Activated CD8-positive, alpha-beta memory T cell treated with anti-CD3 and anti-CD28 coated beads for 24 hours (primary cell): ENCODE measurements at places on chromosomes 1 and 21.

- DNase-seq = no peak
These were observed at the start of gene ACTA1 for GRCh38 chr1:229434005-229434640. ACTA1 (minus strand) TSS chr1:229434094; CDS start chr1:229433115, 979 bp downstream.

- DNase-seq = no peak
These were observed 27.6 kb downstream of the WNT4 start for GRCh38 chr1:22115286-22115685.

- DNase-seq = no peak
These were observed 5.8 kb downstream of the KIAA1614 start for GRCh38 chr1:180918519-180918918.

DNA sequence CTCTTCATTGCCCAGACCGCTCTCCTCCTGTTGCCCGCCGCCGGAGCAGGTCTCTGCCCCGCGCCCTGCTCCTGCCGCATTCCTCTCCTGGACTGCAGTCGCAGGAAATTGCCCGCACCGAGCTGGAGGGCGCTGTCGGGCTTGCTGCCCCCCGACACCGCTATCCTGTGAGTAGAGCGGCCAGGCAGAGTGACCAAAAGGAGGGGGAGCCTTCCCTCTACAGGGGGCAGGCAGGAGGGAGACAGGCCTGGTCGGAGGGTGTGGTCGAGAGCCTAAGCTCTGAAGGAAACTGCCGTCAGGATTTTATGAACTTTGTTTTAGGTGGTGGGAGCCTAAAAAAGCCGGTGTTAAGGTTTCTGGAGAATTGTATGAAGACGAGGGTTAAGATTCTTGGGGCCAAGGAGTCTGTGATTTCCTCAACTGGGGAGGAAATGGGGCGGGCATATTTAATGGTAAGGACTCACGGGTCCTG lies 517 bp downstream of the LRIG2 start:
- no peak for DNase-seq

- no peak for DNase-seq
These were observed 30.8 kb downstream of the TRIM67 start for GRCh38 chr1:231192620-231193163.

DNA sequence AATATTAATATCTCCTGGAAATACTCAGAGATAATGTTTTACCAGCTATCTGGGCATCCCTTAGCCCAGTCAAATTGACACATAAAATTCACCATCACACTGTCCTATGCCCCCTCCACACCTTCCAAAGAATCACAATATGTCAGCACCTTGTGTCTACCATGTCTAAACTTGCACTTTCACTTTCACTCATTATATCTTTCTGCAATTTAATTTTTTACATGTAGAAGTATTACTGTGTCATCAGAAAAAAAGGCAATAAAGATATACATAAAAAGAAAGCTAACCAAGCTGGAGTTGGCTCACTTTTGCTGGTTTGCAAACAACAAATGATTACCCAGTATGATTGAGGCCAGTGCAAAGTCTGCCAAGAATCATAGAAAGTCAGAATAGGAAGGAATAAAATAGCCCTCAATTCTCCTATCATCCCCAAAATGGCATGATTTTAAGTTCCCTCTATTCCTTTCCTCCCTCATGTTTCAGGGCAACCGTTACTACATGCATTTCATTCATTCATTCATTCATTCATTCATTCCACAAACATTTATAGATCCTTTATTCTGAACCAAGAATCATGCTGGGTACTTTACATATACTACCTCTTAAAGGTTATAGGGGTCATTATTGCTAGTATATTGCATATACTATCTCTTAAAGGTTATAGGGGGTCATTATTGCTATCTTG lies 5.9 kb upstream of the LUZP1 start:
- DNase-seq = no peak
